NT2/D1 (cell line): ENCODE measurements at places on chromosomes 11 and 22.

GRCh38 chr11:124798991-124799347 is 1.2 kb downstream of the MSANTD2 start:
- peak; percentile 18 for DNase-seq

DNA sequence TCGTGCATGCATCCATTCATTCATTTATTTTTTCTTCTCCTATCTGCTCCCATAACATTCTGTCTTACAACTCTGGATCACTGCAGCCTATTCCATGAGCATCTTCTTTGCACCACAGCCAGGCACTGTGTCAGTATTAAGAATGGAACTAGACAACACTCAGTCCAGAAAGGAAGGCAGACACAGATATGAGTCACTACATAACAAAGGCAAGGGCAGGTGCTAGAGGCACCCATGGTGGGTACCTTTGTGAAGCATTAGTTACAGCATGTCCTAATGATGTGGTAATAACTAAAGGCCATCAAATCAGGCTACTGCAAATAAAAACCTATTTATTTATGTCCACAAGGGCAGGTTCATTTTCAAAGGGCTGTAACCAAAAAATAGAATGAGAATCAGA is 28.1 kb downstream of the TENM4 start:
- no peak for DNase-seq

DNA sequence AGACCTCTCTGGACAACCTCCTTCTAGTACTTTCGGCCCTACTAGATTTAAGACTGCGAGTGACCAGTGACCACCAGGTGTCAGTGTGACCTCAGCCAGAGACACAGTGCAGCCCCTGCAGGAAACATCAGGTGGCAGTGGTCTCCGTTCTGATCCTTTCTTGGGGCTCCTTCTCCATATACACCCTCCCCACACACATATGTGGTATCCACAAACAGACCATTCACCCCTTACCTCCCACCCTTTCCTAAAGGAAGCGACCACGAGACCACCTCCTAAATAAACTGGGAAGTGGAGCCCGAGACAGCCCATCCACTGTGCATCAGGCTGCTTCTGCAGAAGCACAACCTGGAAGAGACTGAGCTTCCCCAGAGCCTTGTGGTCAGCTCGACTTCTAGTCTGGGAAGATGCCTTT is 38.5 kb upstream of the CYP2D6 start:
- peak; percentile 66 for DNase-seq

- DNase-seq: no peak
These were observed 427.5 kb downstream of the METTL15 start for GRCh38 chr11:28535677-28536076.

DNA sequence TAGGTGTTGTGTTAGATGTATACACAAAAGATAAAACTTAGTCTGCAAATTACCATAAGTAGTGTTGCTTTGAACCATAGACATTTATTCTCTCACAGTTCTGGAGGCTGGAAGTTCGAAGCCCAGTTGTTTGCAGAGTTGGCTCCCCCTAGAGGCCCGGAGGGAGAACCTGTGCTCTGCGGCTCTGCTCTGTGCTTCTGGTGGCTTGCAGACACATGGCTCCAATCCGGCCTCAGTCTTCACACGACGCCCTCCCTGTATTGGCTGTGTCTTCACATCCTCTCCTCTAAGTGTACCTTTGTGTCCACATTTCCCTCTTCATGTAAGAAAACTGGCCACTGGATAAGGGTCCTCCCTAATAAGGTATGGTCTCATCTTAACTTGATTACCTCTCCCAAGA is 128.4 kb downstream of the OPCML start:
- DNase-seq: peak; percentile 27

- peak; percentile 87 for DNase-seq
These were observed 383.7 kb downstream of the TMEM135 start for GRCh38 chr11:87421422-87421821.

DNA sequence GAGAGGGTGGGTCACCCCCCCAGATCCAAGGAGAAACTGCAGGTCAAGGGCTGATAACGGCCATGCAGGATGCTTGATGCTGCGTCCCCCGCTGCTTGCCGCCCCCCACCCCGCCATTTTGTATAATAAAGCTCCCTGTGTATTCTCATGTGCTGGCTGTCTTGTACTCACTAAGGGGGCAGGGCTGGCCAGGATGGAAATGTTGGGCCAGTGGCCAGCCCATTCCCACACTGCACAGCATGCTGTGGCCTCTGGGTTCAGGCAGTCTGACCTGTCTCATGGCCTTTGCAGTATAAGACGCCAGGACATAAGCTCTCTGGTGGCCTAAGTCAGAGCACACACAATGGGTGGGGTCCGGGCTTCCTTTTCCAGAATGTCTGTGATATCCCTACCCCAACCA is 421 bp upstream of the PRR33 start:
- no peak for DNase-seq

DNA sequence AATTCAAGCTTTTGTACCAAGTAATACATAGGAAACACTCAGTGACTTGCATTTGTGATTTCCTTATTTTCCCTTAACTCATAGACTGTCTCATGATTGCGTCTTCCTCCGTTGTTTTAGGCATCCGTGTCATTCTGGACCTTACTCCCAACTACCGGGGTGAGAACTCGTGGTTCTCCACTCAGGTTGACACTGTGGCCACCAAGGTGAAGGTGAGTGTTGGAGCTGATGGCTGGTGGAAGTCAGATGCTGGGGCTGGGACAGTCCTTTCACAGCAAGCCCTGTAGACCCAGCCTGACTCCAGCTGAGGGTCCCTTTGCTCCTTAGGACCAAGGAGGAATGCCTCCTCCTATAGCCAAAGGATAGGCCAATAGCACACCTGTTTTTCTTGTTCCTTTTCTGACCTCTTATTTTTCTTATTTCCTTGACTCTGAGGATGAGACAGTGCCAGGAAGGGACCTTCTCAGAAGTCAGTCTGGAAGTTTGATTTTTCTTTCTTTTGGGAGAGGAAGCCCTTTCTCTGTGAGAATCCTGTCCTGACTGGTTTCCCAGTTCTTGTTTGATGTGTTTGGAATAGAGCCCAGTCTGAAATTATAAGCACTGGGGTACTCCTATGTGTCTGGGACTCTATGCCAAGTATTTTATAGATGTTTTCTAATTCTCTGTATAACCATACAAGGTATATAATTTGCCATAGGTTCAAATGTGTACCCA is 2.2 kb downstream of the SLC3A2 start:
- DNase-seq: no peak

- DNase-seq: no peak
These were observed 13.4 kb downstream of the ASCC2 start for GRCh38 chr22:29824677-29825076.

- DNase-seq: no peak
These were observed 293.2 kb downstream of the NTM start for GRCh38 chr11:131663405-131664200.

DNA sequence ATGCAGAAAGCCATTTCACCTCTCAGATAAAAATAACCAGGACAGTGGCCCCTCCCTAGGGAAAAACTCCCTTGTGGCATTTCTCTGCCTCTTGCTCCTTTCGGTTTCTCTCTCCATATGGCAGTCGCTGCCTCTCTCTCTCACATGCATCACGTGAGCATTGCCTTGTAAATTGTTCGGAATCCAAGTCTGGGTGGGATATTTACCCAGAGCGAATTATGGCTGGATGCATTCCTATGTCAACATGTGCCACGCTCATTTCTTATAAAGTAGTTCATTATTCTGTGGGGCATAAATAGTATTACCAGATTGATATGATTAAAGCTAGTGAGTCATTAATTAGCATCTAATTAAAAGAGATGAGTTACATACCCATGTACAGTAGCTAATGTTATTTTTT is 392.9 kb downstream of the INSC start:
- no peak for DNase-seq

DNA sequence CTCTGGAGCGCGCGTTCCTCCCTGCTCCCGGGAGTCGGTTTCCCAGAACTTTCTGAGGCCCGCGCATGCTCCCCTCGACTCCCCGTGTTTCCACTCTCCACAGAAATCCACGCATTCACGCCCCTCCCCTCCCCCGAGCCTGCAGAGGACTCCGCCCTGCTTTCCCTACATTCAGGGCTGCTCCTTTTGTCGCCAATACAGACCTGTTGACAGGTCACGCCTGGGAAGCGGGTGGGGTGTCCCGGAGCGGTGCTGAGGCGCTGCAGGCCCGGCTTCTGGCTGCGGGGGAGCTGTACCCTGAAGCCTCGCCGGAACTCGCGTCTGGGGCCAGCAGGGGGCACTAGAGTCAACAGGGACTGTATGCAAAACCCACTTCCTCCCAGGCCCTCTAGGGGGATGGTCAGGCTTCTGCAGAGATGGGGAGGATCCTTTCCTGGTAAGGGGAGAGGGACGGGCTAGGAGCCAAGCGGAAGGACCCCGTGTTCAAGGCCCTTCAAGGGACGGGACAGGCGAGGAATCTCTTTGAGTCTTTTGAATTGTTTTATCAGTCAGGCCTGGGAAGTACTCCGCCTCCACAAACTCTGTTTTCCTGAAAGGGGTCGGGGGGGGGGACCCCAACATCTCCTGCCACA is at the start of gene PRAME:
Gene PRAME, minus strand, starts transcription at position 294 of the 632 bp plus-strand sequence. CDS start 2,433 bp downstream, outside the sequence.
- DNase-seq: peak; percentile 55

DNA sequence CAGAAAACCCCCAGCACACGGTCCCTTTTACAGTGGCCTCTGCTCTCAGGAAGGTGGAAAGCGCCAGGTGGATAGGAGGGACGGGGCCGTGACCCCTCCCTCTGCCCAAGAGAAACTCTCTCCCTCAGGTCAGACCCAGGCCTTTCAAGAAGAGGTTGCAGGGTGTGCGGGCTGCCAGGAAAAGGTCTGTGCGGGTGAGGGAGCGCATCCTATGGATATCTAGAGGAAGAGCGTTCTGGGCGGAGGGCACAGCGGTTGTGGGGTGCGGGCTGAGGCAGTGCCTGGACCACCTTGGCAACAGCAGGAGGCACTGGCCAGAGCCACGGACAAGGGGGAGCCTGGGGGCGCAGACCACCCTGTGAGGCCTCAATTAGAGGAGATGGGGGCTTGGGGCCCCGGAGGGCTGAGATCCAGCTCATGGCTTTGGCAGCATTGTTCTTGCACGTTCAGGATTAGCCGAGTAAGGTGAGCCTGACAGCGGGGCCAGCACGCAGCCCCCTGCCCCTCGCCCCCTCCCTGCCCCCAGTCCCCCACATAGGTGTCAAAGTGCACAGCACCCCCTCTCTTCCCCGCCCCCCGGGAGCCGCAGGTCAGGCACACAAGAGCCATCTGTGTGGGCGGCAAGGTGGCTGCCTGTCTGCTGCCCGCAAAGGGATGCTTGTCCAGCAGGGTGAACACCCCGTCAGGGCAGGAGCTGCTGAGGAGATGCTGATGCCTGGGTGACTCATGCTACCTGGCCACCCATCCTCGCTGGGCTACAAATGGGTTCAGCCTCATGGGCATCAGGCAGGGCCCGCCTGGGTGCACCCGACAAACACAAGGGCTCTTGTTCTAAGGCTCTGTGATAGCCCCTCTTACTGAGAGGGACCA is 92.8 kb upstream of the KCNQ1OT1 start:
- no peak for DNase-seq

DNA sequence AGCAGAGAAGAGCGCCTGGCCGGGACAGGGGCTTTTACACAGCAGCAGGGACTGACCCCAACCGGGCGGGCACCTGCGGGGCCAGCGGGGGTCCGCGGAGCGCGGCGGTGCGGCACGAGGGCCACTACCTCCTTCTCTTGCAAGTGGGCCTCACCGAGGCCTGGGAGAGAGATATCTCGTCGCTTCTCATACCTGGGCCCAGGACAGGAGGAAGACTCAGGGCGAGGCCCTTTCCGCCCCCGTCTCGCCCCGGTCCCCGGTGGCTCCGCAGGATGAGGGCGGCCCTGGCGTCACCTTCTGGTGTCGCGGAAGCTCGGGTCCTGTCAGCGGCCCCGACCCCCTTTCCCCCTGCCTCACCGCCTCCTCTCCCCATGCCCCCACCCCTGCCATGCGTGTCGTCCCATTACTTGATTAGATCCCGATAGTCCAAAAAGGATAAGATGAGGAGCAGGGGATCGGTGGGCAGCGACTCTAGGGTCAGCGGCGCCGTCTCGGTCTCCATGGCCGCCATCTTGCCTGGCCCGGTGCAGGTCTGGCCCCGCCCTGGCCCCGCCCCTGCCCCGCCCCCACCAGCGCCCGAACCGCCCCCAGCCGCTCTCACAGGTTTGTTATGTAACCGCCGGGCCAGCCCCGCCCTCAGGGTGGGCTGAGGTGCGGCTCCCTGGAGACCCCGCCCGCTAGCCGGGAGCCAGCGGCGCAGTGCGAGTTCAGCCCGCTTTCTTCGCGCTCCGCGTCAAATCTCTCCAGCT is at the start of gene FBXO3:
Gene FBXO3, minus strand, starts transcription at position 534 of the 749 bp plus-strand sequence. Its CDS starts 23 bp downstream, at position 511.
- DNase-seq: peak; percentile 70

GRCh38 chr11:9130297-9130696 is 38.9 kb upstream of the SCUBE2 start:
- DNase-seq: no peak

DNA sequence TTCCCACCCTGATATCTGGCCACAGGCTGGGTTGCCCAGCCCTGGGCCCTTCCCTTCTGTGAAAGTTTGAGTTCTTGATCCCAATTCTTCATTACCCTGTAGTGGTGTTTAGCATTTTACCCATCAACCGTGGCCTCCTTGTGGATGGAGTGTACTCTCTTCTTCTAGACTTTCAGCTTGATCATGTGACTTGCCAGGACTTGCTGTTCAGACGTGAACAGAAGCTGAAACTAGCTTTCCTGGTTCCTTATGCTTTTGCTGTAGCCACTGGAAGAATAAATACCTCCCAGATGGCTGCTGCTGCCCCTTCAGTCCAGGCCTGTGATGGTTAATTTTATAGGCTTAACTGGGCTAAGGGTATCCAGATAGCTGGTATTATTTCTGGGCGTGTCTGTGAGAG is 32.7 kb upstream of the DAGLA start:
- DNase-seq: no peak

DNA sequence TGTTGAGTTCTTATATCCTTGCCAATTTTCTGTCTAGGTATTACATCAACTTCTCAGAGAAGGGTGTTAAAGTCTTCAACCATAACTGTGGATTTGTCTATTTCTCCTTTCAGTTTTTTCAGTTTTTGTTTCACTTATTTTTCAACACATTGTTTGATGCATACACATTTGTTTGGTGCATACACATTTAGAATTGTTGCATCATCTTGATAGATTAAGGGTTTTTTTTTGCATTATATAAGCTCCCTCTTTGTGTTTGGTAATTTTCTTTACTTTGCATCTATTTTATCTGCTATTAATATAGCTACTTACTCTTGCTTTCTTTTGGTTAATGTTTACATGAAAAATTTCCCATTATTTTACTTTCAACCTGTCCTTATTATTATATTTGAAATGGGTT is 20.8 kb upstream of the TRAF6 start:
- DNase-seq: no peak

- DNase-seq: no peak
These were observed 65.2 kb downstream of the MPPED1 start for GRCh38 chr22:43476751-43477725.

DNA sequence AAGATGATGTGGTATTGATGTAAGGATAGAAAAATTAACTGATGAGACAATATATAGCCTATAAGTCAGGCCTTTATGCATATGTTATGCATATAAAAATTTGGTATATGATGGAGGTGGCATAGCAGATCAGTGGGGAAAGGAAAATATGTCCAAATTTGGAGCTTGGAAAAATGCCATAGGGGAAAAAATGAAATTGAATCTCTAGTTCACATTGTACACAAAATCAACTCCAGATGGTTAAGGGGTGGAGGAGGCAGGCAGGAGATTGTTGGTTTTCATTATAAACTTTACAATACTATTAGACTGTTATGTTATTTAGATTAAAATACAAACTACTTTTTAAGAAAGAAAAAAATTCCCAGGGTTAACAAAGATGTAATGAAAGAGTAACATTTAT is 15.1 kb upstream of the CD3E start:
- DNase-seq: no peak
